ENCODE measurements at places on chromosomes 6 and 20.

- peak; percentile 19 for DNase-seq
Measured at GRCh38 chr6:81938991-81939732, 186.7 kb upstream of the TENT5A start.

DNA sequence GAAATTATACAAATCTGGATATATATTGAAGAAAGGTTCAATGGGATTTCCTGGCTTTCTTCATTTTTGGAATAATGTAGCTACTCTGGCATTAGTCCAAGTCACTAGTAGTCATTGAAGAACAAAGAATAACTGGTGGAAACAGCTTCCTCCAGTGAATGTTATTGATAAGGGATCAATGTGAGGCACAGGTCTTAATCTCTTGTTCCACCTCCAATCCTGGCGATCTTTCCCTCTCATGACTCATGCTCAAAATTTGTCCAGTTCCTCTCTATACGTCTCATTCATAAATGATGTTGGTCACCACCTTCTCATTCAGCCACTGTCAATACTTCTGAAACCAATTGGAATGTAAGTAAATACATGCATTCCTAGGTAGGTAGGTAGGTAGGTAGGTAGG is 185.0 kb upstream of the BMP2 start:
- DNase-seq: no peak

DNA sequence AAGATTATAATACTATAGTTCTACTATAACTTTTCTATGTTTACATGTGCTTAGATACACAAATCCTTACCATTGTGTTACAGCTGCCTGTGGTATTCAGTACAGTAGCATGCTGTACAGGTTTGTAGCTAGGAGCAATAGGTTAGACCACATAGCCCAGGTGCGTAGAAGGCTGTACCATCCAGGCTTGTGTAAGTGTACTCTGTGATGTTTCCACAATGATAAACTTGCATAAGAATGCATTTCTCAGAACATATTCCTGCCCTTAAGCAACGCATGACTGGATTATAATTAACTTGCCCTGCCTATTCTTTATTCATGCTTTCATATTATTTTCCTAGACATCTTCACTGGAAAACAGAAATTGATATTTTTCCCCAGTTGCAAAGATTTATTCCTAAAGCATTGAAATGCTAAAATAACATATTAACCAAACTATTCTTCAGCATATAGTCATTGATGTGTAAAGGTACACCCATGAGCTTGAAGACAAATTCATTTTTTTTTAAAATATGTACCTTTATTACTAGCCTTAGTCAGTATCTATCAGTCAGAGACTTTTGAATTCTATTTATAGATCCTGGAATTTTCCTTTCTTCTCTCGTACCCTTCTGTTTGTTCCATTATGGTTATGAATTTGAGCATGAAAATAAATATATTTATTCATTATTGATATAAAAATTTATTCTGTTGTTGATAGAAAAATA is 7.2 kb upstream of the CTAGE9 start:
- no peak for DNase-seq

- no peak for DNase-seq
Measured at GRCh38 chr6:100336876-100337275, 127.8 kb downstream of the SIM1 start.

DNA sequence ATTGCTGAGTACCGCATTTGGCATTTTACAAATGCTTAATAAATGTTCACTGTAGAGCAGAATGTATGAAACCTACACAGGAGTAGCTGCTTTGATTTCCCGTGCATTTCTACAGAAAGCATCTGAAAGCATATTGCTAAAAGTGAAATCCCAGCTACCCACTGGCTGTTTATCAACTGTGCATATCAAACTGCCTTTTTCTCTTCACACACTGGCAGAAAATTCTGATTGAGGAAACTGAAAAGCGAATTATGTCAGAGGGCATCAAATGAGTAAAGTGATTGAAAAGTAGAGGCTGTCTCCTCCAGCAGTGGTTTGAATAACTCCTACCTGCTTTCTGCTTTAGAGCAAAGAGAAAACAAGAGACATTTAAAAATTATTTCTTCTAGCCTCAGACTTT is 28.0 kb downstream of the STX11 start:
- DNase-seq: no peak

DNA sequence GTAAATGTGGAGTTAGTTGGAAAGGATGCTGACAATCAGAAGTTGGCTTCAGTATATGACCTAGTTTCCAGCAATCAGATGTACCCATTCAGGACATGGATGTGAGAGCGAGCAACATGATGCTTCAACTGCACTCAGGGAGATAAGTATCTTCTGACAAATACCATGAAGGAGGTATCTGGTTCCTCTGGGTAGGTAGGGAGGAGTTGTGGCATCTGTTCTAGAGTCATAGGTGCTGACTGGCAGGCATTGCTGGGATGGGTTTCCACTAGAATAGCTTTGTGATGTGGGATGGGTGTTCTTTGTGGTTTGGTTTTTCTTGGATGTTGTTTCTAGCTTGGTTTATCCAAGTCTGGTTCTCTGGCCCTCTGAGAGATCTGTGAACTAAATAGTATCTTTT is 3.9 kb upstream of the REV3L start:
- DNase-seq: no peak

GRCh38 chr6:40563111-40563510 is 24.1 kb downstream of the LRFN2 start:
- DNase-seq: no peak

GRCh38 chr6:26327450-26328264 is 37.3 kb upstream of the BTN3A2 start:
- peak; percentile 10 for DNase-seq

GRCh38 chr6:122752459-122752858 is 27.1 kb upstream of the FABP7 start:
- DNase-seq: no peak

- no peak for DNase-seq
Measured at GRCh38 chr20:17202673-17203072, 24.2 kb upstream of the PCSK2 start.

DNA sequence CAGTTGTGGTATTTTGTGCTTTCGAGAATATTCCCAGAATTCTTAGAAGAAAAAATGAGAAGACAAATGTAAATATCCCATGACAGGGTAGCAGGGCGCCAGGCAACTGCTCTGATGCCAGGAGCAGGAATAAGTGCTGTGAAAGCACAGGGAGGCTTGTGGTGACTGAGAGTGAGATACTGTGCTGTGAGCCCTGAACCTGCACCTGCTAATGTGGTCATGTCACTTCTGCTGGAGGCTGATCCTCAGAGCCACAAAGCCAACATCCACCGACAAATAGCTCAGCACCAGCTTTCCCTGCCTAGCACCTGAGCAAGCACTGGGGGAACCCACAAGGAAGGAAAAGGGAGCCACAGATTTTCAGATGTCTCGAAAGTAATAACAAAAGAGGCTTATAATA is 368.6 kb upstream of the CDH4 start:
- no peak for DNase-seq

DNA sequence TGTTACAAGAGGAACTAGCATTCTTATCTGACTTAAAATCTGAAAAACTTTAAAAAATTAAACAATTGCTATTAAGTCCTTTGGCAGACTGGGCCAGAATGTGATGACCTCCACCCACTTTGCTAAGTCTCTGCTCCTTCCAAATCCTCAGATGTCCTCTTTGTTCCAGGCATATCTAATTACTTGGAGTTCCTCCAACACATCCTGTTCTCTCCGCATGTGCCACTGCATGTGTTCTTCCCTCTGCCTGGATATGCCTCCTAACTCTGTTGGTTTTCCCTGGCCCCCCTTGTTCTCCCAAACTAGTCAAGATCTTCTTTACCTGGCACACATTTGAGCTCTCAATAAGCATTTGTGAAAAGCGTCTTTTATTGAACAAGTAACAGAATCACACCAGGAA is 23.1 kb downstream of the ELOVL2 start:
- DNase-seq: no peak

- DNase-seq: no peak
Measured at GRCh38 chr6:165766457-165766856, 103.4 kb upstream of the PDE10A start.

GRCh38 chr6:14547284-14547998 is 429.9 kb downstream of the CD83 start:
- DNase-seq: no peak

GRCh38 chr6:100823041-100823440 is 58.1 kb downstream of the ASCC3 start:
- no peak for DNase-seq

DNA sequence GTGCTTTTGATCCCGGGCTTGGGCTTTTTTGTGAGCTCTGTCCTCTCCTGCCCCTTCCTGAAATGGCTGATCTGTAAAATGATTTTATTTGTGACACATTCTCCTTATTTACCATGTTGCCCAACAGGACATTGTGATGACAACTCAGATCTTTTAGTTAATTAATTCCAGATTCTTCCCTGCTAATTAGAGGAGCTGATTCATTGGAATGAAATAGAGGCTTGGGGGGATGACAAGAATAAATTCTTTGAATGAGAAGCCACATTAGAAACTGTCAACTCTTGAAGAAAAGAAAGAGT is 26.1 kb upstream of the GABRR1 start:
- no peak for DNase-seq

Data from GM03348 (cell line).